B cell (primary cell): ENCODE measurements at places on chromosomes 3 and 15. TPM values are rescaled to one million over a fixed set of nuclear protein-coding genes. Genes with fewer than 3 reads are reported as not detected.

The PPP1R14D gene
- total RNA-seq: not detected in 2 replicates

DNA sequence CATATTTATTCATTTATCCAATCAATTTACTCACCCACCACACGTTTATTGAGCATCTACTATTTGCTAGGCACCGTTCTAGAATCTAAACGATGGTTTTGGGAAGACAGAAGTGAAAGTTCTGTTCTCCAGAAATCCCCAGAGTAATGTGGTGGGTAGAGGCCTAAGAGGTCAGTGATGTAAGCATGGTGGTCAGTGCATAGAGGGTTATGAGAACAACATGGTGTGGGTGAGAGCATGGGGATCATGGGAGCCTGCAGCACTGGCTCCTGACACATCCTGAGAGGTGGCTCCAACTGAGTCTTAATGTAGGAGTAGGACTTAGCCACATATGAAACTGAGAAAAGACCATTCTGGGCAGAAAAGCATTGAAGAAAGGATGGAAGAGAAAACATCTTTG, 85.3 kb upstream of the TNFAIP8L3 start:
- no peak for DNase-seq

DNA sequence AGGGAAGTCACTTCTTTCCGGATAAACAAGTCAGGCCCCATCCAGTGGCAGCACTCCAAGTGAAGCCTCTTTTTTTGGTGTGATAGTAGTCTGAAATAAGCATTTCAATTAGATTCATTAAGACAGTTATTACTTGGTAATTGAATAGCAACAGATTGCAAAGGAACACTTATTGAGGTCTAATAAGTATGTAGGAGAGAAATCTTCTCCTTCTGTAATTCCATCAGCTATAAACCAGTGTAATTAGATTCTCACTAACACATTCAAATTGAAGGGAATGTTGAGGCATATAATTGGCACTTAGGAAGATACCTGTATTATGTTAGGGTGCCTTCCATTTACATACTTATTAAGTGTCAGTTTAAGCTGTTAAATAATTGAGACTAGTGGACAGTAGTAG, 73.9 kb downstream of the SEMA6D start:
- DNase-seq: no peak

- no peak for DNase-seq
These were observed 3.5 kb upstream of the PLA2G4E start for GRCh38 chr15:42024303-42024702.

DNA sequence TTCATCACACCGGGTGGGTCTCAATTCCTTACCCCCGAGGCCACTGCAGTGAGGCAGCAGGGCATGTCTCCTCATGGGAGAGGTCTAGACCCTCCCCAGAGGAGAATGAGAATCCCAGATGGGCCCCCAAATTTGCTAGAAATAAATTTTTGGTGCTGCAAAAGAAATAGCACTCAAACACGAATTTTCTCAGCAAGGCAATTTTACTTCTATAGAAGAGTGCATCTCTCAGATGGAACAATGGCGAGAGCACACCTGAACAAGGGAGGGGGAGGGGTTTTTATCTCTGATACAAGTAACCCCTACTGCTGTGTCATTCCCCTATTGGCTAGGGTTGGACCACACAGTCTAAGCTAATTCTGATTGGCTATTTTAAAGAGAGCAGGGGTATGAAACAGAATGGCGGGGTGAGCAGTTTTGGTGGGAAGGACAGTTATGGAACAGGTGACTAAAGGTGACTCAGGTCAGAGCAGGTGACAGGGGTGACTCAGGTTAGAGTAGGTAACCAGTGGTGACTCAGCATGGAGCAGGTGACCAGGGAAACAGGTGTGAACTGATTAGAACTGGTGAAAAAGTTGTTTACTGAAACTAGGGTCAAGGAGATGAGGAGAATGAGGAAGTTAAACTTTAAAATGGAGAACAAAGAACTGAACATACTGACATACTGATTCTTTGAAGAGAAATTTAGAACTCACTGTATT, 93.0 kb upstream of the WNT7A start:
- DNase-seq: no peak
